ENCODE measurements at places on chromosomes 12 and 14. TPM values are rescaled to one million over a fixed set of nuclear protein-coding genes. Genes with fewer than 3 reads are reported as not detected.

The FOXG1 gene
- polyA plus RNA-seq = not detected

- peaks cover 12% of the 10 kb centered on the region for H3K4me1 ChIP-seq
- no peak for DNase-seq
- H3K27ac ChIP-seq = no peak overlapping the region
- H3K27me3 ChIP-seq = no peaks in the 10 kb centered on the region
- no peaks in the 10 kb centered on the region for H3K36me3 ChIP-seq
Measured at GRCh38 chr12:32027684-32028365, 68.6 kb downstream of the RESF1 start.

The LYZ gene
- polyA plus RNA-seq = 1.7 TPM

The SLC6A15 gene
- not detected for polyA plus RNA-seq

GRCh38 chr14:24013654-24014514, 25.2 kb downstream of the DHRS4L2 start:
- peak; percentile 74 for DNase-seq
- H3K4me1 ChIP-seq = no peaks in the 10 kb centered on the region
- no peak overlapping the region for H3K4me3 ChIP-seq
- no peak overlapping the region for H3K27ac ChIP-seq
- no peaks in the 10 kb centered on the region for H3K27me3 ChIP-seq

- no peaks in the 10 kb centered on the region for H3K36me3 ChIP-seq
- H3K4me3 ChIP-seq = no peak overlapping the region
Measured at GRCh38 chr14:55946231-55946630, 172.0 kb upstream of the PELI2 start.

DNA sequence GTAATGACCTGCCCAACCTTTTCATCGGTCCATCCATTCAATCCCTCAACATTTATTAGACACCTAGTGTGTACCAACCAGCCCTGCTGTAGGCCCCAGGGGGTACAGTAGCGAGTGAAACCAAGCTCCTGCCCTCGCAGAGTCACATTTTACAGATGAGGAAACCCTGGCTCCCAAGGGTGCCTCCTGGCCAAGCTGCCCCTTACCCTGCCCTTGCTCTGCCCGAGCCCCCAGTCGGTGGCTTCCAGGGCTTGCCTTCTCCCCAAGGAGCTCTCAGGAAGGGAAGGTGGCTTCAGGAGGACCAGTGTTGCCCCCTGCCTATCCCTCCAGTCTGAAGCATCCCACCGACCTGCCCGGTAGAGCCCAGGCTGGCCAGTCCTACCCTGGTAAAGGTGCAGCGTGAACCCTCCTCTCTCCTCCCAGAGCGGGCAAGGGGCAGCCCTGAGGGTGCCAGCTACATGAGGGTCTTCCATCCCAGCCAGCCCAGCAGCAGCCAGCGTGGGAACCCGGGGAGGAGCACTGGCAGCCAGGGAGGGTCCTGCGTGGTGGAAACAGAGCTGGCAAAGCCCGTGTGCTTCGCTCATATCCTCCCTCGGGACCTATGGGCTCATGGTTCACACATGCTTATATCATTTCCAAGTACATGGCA, 670 bp upstream of the BEGAIN start:
- peaks cover 3% of the 10 kb centered on the region for H3K4me1 ChIP-seq
- no peaks in the 10 kb centered on the region for H3K27me3 ChIP-seq
- no peak overlapping the region for H3K4me3 ChIP-seq

DNA sequence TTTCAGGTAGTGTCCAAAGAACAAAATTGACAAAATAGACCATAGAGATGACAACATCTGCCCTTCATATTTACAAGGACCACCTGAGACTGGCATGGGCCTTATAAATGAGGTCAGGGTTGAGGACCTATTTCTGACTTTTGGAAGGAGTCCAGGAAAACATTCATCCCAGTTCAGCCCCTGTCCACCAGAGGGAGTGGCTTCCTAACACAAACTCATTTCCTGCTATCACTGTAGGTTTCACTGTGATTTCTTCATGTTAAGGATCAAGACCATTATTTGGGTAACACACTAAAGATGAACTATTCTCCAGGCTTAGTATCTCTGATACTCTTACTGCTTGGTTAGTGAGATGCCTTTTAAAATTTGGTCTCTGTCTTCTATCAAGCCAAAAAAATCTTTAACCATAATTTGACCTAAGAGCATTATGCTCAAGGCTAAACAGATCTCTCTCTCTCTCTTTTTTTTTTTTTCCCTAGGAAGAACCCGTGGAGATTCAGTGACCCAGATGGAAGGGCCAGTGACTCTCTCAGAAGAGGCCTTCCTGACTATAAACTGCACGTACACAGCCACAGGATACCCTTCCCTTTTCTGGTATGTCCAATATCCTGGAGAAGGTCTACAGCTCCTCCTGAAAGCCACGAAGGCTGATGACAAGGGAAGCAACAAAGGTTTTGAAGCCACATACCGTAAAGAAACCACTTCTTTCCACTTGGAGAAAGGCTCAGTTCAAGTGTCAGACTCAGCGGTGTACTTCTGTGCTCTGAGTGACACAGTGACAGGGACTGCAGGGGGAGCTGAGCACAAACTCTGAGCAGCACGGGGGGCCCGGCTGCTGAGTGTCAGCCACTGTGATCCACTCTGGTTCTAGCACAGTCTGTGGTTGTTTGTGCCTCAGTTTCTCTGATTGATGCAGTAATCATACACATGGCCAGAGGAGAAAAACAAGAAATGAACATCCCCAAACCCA, 267.6 kb upstream of the OR4E1 start:
- peaks cover 8% of the 10 kb centered on the region for H3K4me1 ChIP-seq
- no peaks in the 10 kb centered on the region for H3K27me3 ChIP-seq
- peak overlapping the region; percentile 56 for H3K27ac ChIP-seq
- H3K36me3 ChIP-seq = no peaks in the 10 kb centered on the region
- peak overlapping the region; percentile 30 for H3K4me3 ChIP-seq

The SERPINA5 gene
- not detected for polyA plus RNA-seq

- H3K27me3 ChIP-seq = no peaks in the 10 kb centered on the region
- no peak overlapping the region for H3K27ac ChIP-seq
- H3K36me3 ChIP-seq = no peaks in the 10 kb centered on the region
- DNase-seq = no peak
- H3K4me3 ChIP-seq = no peak overlapping the region
Measured at GRCh38 chr12:10741845-10742244, 18.7 kb upstream of the YBX3 start.

The HOXC13 gene
- not detected for polyA plus RNA-seq

DNA sequence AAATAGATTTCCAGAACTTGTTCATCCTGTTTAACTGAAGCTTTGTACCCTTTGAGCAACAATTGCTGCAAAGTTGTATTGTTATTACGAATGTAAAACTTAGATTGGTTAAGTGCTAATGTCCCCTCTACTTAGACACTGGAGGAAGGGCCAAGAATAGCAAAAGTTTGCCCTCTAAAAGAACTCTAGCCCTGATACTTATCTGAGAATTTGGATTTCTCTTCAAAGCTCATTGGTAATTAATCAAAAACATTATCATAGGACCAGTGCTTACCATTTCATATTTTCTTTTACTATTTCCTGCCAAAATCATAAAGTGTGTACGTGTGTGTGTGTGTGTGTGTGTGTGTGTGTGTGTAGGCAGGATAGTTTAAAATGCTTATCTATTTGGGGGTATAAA, 58.2 kb downstream of the LMNTD1 start:
- H3K36me3 ChIP-seq = no peaks in the 10 kb centered on the region
- no peak overlapping the region for H3K27ac ChIP-seq
- no peak overlapping the region for H3K4me3 ChIP-seq
- no peaks in the 10 kb centered on the region for H3K27me3 ChIP-seq
- DNase-seq = no peak
- no peaks in the 10 kb centered on the region for H3K4me1 ChIP-seq

- H3K27ac ChIP-seq = no peak within 1 kb of the TSS
- H3K27me3 ChIP-seq = peaks cover 4% of the 10 kb centered on the region
- H3K36me3 ChIP-seq = no peaks in the 10 kb centered on the region
- DNase-seq = no peak
- peak within 1 kb of the TSS; percentile 41 for H3K4me3 ChIP-seq
Measured at GRCh38 chr14:70188659-70189455, at the start of gene SLC8A3. SLC8A3 (minus strand) TSS chr14:70188951; CDS start chr14:70168422, 20,529 bp downstream.

DNA sequence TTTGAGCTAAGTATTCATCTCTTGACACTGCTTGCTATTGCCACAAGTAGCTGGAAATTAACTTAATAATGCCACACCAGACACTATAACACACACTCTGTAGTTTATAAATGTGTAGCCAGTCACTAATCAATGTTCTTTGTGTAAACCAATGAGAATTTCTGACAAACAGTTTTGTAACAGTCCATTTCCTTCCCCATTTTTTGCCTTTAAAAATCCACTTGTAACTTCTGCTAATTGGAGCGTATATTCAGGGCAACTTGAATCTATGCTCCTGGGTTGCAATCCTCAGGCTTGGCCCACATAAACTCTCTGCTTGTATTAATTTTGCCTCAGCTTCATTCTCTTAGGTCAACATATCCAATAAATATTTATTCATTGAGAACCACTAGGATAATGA, 125.0 kb upstream of the DHRS4 start:
- H3K4me1 ChIP-seq = no peaks in the 10 kb centered on the region
- no peak for DNase-seq
- H3K27me3 ChIP-seq = no peaks in the 10 kb centered on the region
- no peaks in the 10 kb centered on the region for H3K36me3 ChIP-seq
- no peak overlapping the region for H3K27ac ChIP-seq
- no peak overlapping the region for H3K4me3 ChIP-seq

All from naive thymus-derived CD4-positive, alpha-beta T cell (primary cell).